ENCODE measurements at places on chromosomes 4 and X.

- DNase-seq = no peak
These were observed 88.6 kb downstream of the HPRT1 start for GRCh38 chrX:134548257-134549201.

GRCh38 chr4:7744142-7744804, 195.4 kb downstream of the AFAP1 start:
- no peak for DNase-seq

- no peak for DNase-seq
These were observed 294.2 kb upstream of the FTHL17 start for GRCh38 chrX:31366041-31366440.

GRCh38 chr4:155787113-155787710, 28.4 kb downstream of the GUCY1B1 start:
- DNase-seq = peak; percentile 62

DNA sequence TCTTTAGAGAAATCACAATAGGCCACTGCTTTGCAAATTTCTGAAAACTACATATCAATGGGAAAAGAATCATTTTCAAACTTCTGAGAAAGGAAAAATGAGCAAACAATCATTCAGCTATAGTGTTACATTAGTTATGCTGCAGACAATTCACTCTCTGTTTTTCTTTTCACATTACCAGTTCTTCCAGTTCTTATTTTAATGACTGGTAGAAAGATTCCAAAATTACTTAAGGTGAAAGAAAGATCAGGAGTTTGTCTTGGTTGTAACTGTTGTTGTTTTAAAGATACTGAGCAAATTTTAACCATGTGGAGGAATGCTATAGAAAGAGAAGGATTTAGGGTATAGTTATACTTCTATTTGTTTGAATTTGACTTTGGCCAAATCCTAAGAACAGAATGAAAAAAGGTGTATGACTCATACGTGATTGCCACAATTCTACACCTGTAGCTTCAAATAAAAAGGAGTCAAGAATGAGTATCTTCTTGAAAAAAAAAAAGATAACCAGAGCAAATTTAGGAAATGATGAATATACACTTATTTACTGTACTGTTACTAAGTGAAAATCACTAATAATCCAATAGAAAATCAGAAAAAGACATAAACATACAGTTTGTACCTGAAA, 21.0 kb upstream of the RASGEF1B start:
- DNase-seq = no peak

DNA sequence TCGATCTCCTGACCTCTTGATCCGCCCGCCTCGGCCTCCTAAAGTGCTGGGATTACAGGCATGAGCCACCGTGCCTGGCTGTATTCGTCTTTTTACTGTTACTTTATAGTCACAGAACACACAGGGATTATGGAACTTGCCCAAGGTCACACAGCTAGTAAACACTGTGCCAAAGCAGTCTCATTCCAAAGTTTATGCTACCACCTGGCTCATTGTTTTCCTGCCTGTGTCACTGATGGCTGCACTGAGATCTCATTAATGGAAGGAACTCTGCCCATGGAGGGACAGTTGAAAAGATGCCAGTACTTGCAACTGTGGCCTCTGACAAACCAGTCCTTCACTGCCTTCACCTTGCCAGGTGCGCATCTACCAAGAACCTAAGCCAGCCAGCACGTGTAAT, 517.7 kb downstream of the BCOR start:
- no peak for DNase-seq

DNA sequence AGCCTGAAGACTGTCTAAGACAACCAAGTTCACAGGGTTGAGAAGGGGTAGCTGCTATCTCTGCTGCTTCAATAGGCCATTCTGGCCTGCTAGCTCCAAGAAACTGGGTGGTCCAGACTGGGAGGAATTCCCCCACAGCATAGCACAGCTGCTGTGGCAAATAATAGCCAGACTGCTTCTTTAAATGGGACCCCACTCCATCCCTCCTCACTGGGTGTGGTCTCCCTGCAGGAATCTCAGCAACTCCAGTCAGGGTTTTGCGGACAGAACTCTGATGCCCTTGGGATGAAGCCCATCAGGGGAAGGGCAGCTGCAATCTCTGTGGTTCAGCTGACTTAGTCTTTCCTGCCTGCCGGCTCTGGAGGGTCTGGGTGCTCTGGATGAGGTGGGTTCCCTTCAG, 1018.6 kb upstream of the DIAPH2 start:
- DNase-seq = no peak

- no peak for DNase-seq
These were observed 125.9 kb downstream of the FRYL start for GRCh38 chr4:48654015-48654664.
